CD4-positive, alpha-beta T cell (primary cell): ENCODE measurements at places on chromosomes 1 and 21. TPM values are rescaled to one million over a fixed set of nuclear protein-coding genes. Genes with fewer than 3 reads are reported as not detected.

The ZFYVE9 gene
- 6.1 TPM for total RNA-seq

The SPATA45 gene
- total RNA-seq: not detected

The OR14K1 gene
- not detected for total RNA-seq

The FCRL5 gene
- not detected for total RNA-seq

The POLR3GL gene
- 17.8 TPM for total RNA-seq

The RGS4 gene
- not detected for total RNA-seq
